Motor neuron (in vitro differentiated cells): ENCODE measurements at places on chromosomes 2 and 18. TPM values are rescaled to one million over a fixed set of nuclear protein-coding genes. Genes with fewer than 3 reads are reported as not detected.

DNA sequence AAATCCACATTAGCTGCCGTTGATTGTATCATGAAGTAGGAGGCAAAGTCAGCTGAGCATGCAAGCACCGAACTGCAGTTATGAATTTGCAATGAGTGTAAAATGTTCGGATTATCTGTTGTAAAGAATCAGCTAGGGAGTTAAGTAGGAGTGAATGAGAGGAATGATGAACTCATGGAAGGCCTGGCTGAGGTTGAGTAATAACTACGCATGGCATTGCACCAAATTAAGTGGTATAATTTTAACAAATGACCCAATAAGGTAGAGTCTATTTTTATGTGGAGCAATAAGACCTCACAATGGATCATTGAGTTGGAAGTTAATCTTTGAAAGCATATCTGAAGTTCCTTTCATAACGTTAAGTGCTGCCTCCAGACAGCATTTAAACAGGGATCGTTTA is 288.2 kb upstream of the CHST9 start:
- no peak for ATAC-seq

- no peak for ATAC-seq
Measured at GRCh38 chr2:197241153-197241552, 69.4 kb downstream of the ANKRD44 start.

DNA sequence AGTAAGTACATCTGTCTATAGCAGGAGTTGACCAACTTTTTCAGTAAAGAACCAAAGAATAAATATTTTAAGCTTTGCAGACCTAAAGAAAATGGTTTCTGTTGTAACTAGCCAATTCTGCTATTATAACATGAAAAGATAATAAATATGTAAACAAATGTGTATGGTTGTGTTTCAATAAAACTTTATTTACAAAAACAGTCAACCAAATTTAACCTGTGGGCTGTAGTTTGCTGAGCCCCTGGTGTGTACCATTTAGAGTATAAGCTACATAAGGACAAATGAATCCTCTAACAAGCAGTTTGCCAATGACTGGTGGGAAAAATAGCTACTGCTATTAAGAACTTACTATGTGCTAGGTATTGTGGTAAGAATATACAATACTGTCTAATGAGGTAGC is 79.4 kb downstream of the MAIP1 start:
- ATAC-seq: no peak

- no peak for ATAC-seq
Measured at GRCh38 chr2:33617401-33617800, 18.3 kb upstream of the FAM98A start.

DNA sequence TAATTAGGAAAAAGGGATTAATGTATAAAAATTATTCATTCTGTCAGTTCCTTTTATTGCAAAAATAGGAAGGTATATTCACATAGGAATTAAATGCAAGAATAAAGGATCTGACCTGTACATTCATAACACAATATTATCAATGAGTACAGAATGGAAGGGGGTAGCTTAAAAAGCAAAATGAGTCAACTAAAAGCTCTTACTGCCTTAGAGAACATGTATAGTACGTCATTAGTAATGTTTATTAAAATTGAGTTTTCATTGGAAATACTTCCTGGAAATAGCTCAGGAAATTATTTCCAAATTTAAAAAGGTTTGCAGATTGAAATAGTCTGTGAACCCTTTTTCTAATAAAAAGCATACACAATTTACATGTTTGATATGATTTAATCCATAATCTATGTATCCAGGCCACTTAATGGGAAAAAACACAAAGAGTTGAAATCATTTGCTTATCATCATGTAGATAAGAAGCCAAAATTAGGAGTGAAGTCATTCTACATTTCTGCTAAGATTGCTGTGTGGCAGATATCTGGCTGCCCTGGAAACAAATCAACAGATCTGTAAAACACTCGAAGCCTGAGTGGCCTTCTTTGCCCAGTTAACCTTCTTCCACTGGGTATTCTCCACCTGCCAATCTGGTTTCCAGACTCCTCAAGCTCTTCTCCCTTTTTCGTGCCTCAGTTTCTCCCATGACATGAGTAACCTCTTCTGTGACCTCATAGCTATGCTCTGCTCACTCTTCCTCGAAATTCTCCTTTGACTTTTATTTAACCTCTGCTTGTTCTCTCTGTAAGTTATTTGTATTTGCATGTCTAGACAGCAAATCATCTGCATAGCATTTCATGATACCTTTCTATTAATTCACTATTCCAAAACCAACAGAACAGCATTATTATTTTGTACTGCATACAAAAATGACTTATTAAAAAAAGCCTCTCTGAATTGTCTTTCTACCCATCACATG is 181.2 kb upstream of the REV1 start:
- ATAC-seq: no peak

GRCh38 chr18:76547296-76547695 is 52.3 kb upstream of the ZNF516 start:
- ATAC-seq: no peak

The CCBE1 gene
- 5.0 and 5.3 TPM in 2 replicates for total RNA-seq

- ATAC-seq: no peak
Measured at GRCh38 chr18:74982946-74983635, 225.8 kb downstream of the PTGR3 start.

The SRD5A2 gene
- 0.05 and 0.09 TPM in 2 replicates for total RNA-seq

GRCh38 chr2:232981356-232981755 is 31.7 kb downstream of the NGEF start:
- no peak for ATAC-seq
